ENCODE measurements at places on chromosomes 2 and 18.
A peak's percentile ranks its signal among the peaks of the same experiment; 100 is the strongest.

DNA sequence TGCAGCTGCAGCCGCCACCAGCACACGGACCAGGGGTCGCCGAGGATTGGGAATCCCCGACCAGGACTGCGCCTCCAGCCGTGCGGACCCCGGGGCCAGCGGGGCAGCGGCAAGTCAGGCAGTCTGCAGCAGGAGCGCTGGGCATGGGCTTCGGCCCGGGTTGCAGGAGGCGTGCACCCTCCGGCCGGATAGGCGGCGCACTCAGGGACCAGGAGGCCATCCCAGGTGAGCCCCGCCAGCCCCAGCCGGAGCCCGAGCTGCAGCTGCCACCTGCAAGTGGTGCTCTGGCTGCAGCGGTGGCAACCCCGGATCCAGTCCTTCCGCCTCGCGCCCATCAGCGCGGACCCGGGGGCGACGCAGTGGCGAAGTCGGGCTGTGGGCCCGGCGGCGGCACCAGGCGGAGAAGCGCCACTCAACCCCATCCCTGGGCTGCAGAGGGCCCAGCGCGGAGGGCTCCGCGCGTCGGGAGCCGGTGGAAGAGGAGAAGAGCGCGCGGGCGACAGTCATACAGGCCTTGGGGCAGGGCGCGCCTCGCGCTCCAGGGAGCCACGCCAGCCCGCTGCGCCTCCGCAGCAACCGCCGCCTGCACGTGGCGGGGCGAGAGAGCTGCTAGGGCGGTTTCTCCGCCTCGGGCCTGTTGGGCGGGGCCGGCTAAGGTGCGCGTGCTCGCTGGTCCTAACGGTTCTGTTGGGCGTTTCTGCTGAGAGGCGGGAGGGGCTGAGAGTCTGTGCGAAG lies 73.8 kb downstream of the RPIA start:
- no peak for DNase-seq

DNA sequence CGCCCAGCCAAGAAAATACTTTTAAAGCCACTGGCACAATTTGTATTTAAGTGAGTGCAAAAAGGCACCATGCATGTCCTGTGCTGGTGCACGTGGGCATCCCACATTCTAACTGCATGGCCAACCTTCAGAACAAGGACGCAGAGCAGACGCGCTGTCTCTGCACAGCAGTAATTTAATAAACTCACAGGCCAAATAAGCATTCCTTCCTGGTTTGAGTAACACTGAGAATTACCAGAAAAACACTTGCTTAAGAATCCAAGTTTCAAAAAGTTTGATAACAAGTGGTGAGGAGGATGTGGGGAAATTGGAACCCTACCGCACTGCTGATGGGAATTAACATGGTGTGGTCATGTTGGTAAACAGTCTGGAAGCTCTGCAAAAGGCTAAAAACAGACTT lies 38.7 kb downstream of the RPL31 start:
- DNase-seq = no peak

GRCh38 chr2:105753380-105753779 lies 8.7 kb downstream of the NCK2 start:
- DNase-seq = no peak

DNA sequence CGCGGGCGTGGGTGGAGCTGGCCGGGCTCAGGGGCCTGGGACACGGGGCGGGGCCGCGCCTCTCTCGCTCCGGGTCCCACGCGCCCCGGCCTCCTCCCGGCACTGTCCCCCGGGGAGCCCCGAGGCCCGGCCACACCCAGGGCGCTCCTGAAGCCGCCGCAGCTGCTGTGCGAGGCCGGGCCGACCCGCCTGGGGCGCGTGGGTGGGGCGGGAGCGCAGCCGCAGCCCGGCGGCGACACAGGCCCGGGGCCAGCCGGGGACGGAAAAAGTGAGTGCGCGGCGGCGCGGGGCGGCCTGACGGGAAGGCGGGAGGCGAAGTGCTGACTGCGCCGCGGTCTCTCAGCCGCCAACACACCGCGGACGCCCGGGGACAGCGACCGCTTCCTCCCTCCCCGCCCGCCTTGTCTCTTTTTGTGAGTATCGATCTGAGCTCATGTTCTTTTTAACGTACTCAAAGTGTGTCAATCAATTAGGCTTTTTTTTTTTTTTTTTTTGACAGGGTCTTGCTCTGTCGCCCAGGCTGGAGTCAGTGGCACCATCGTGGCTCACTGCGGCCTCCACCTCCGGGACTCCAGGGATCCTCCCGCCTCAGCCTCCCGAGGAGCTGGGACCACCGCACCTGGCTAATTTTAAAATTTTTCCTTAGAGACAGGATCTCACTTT lies 14.5 kb downstream of the PDCD1 start:
- peak; percentile 69 for DNase-seq
